ENCODE measurements at places on chromosomes 11 and 22. TPM values are rescaled to one million over a fixed set of nuclear protein-coding genes. Genes with fewer than 3 reads are reported as not detected.

DLG2 gene
- 0.51 TPM for total RNA-seq

FZD4 gene
- 214 TPM for total RNA-seq

DDX25 gene
- total RNA-seq, result not detected

CD3D gene
- total RNA-seq, result not detected

CCDC87 gene
- 0.17 TPM for total RNA-seq

TIMM10 gene
- 39.8 TPM for total RNA-seq

DNA sequence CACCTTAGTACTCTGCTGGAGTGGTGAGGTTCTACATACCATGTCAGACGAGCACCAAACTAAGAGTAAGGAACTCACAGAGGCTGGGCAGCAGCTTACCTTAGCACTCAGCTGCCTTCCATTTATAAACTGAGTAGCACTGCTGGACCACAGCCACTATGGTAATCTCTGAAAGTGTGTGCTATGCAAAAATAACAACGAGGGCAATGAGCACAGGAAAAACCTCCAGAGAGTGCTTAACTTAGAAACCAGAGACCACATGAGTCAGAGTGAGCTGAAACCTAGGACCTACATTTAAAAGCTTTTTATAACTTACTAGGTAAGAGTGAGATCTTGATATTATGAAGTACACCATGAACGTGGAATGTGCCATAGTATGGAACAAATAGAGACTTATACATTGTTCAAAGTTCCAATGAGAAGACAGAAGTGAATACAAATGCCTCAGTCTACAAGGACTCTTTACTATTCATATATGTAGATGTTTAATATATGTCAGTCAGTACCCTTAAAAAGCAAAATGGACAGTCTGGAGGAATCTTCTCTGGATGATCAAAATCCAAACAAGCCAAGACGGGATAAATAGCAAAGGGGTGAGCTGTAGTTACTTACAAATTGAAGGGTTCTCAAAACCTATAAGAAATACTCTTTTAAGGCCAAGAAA lies 17.2 kb upstream of the CD59 start:
- peak; percentile 32 for DNase-seq

GRCh38 chr11:12116425-12117032 lies 6.1 kb downstream of the MICAL2 start:
- DNase-seq, result no peak

GRCh38 chr22:31496735-31497146 lies 405 bp downstream of the SFI1 start:
- DNase-seq, result peak; percentile 25

DNA sequence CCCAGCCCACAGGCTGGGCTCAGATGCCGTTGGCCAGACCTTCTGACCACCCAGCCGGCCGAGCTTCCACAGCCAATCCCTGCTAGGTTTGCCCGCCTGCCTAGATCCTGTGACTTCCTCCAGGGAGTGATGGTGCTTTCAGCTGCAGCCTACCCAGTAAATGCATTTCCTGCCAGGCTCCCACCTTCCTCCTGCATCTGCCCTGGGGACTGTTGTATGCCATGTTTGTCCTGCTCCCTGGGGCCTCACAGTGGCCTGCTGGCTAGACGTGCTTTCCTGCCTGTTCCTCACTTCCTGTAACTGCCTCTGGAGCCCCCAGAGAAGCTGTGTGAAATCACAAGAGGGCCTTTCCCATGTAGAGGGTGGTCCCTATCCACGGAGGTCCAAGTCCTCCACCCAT lies 86.2 kb downstream of the GALNT18 start:
- DNase-seq, result peak; percentile 38

- DNase-seq, result no peak
Observed at GRCh38 chr11:30560206-30561106, 25.7 kb downstream of the MPPED2 start.

- DNase-seq, result peak; percentile 41
Observed at GRCh38 chr11:128936606-128937251, 5.9 kb downstream of the TP53AIP1 start.

DNA sequence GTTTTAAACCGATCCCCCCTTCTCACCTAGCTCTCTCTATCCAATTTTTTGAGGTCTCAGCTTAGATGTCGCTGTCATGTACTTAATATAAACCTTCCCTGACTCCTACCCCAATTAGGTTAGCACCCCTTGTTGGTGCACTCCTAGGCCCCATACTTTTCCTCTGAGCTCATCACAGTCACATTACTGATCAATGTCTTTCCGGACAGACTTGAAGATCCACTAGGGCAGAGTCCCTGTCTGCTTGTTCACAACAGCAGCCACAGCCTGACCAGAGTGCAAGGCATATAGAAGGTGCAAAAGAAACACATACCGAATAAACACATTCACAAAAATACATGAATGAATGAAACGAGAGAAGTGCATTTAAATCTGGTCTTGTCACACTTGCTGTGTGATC lies 261.0 kb upstream of the NARS2 start:
- DNase-seq, result no peak

- DNase-seq, result no peak
Observed at GRCh38 chr22:19871023-19871844, 16.6 kb upstream of the GNB1L start.

DNA sequence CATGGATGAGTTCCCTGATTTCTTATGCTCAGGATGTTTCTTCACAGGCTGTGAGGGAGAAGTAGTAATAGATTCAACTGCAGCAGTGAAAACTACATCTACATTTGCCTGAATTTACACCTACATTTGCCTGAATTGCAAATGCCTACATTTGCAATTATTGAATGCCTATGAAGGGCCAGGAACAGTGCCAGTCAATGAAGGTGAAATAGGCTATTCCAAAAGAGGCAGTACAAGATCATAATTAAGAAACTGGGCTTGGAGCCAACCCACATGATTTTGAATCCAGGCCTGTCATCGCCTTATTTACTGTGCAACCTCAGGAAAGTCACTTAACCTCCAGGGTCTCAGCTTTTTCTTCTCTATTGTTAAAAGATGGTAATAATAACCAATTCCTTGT lies 1353.3 kb downstream of the FAM181B start:
- DNase-seq, result no peak

Measured in dermis blood vessel endothelial cell (primary cell).